Neural cell (in vitro differentiated cells): ENCODE measurements at places on chromosomes 4 and X. TPM values are rescaled to one million over a fixed set of nuclear protein-coding genes. Genes with fewer than 3 reads are reported as not detected.

Gene CAPN6
- 0.22 and 0.46 TPM in 2 replicates for polyA plus RNA-seq

Gene GAB3
- polyA plus RNA-seq = 0.06 TPM in 1 of 2 replicates, not detected in the other

Gene GYPA
- polyA plus RNA-seq = 1.1 TPM in 1 of 2 replicates, not detected in the other

Gene ZGRF1
- polyA plus RNA-seq = 18.0 and 19.8 TPM in 2 replicates

Gene TLR6
- not detected in 2 replicates for polyA plus RNA-seq

Gene SPATA18
- polyA plus RNA-seq = 0.09 and 0.16 TPM in 2 replicates
